SJSA1 (cell line): ENCODE measurements at places on chromosomes 12 and 14. TPM values are rescaled to one million over a fixed set of nuclear protein-coding genes. Genes with fewer than 3 reads are reported as not detected.

- H3K27me3 ChIP-seq = no peaks in the 10 kb centered on the region
- H3K4me1 ChIP-seq = peaks cover 41% of the 10 kb centered on the region
- no peak overlapping the region for H3K4me3 ChIP-seq
Measured at GRCh38 chr14:76926521-76927251, 100.5 kb downstream of the LRRC74A start.

DNA sequence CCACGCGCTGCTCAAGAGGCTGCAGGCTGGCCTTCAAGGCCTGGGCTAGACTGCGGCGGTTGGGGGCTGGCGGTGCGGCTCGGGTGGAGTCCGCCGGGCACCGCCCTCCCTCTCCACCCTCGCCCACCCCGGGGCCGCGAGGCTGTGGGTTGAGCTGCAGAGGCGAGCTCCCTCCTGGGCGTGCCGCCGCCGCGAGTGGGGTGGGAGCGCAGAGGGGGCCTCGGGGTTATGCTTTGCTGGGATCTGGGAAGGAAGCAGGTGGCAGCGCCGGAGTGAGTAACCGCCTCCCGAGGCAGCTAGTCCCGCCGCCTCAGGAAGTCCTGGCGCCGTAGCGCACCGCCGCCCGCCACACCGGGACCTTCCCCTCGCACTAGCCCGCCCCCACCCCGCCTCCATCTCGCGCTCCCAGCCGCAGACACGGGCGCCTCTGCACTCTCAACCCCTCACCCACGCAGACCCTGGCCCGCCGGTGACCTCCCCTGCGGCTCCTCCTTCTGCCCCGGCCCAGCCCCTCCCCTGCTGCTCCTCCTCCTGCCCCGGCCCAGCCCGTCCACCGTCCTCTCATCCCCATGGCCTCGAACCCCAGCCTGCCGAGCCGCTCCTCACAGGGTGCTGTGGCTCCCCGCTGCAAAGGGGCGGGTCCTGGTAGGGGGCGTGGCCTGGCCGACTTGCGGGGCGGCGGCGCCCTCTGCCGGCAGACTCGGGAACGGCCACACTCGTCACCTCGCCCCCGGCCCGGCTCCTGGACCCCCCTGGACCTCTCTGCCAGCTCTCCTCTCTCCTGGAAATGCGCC lies 16.6 kb downstream of the TAMALIN start:
- H3K4me3 ChIP-seq = peak overlapping the region; percentile 36
- no peaks in the 10 kb centered on the region for H3K36me3 ChIP-seq
- H3K27me3 ChIP-seq = 0 out of 2 replicates have a peak, but pooled peaks cover 3% of the 10 kb centered on the region
- H3K27ac ChIP-seq = no peak overlapping the region
- DNase-seq = peak; percentile 87

- H3K4me3 ChIP-seq = no peak overlapping the region
- DNase-seq = no peak
- no peaks in the 10 kb centered on the region for H3K36me3 ChIP-seq
- no peaks in the 10 kb centered on the region for H3K4me1 ChIP-seq
- no peaks in the 10 kb centered on the region for H3K27me3 ChIP-seq
Measured at GRCh38 chr14:87002776-87003175, 990.2 kb downstream of the GALC start.

GRCh38 chr12:15050659-15051058 lies 77.8 kb downstream of the PDE6H start:
- no peaks in the 10 kb centered on the region for H3K4me1 ChIP-seq
- H3K27ac ChIP-seq = no peak overlapping the region
- no peaks in the 10 kb centered on the region for H3K27me3 ChIP-seq
- DNase-seq = no peak
- H3K36me3 ChIP-seq = no peaks in the 10 kb centered on the region

- H3K27ac ChIP-seq = no peak overlapping the region
- no peaks in the 10 kb centered on the region for H3K27me3 ChIP-seq
- H3K4me1 ChIP-seq = no peaks in the 10 kb centered on the region
- H3K4me3 ChIP-seq = no peak overlapping the region
- no peaks in the 10 kb centered on the region for H3K36me3 ChIP-seq
Measured at GRCh38 chr14:79831195-79831892, 380.0 kb downstream of the DIO2 start.

- no peak for DNase-seq
- H3K36me3 ChIP-seq = peaks cover 17% of the 10 kb centered on the region
- H3K27me3 ChIP-seq = no peaks in the 10 kb centered on the region
- H3K4me1 ChIP-seq = peaks cover 17% of the 10 kb centered on the region
- H3K4me3 ChIP-seq = no peak overlapping the region
Measured at GRCh38 chr14:85595981-85596380, 66.0 kb downstream of the FLRT2 start.

GRCh38 chr12:54162741-54163140 lies 26.0 kb downstream of the SMUG1 start:
- H3K4me1 ChIP-seq = peaks cover 6% of the 10 kb centered on the region
- no peak overlapping the region for H3K4me3 ChIP-seq
- no peaks in the 10 kb centered on the region for H3K36me3 ChIP-seq
- no peak overlapping the region for H3K27ac ChIP-seq
- no peak for DNase-seq

DNA sequence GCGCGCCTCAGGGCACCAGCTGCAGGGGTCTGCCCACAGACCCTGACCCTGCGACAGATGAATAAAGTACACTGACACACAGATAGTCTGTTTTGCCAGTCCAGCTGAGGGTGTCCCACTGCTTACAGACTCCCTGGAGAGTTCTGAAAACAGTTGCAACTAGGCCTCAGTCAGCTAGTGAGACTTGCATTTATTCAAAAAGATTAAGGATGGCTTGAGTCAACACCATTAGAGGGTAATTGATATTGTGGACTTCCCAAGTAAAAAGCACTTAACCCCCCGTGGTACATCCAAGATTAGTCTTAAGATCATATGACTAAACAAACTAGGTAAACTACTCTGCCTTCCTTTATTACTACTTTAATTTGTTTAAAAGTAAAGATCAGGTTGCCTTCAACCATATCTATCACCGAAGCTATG lies 11.1 kb upstream of the PSEN1 start:
- no peaks in the 10 kb centered on the region for H3K4me1 ChIP-seq
- no peak for DNase-seq
- H3K36me3 ChIP-seq = peaks cover 47% of the 10 kb centered on the region
- no peaks in the 10 kb centered on the region for H3K27me3 ChIP-seq

DNA sequence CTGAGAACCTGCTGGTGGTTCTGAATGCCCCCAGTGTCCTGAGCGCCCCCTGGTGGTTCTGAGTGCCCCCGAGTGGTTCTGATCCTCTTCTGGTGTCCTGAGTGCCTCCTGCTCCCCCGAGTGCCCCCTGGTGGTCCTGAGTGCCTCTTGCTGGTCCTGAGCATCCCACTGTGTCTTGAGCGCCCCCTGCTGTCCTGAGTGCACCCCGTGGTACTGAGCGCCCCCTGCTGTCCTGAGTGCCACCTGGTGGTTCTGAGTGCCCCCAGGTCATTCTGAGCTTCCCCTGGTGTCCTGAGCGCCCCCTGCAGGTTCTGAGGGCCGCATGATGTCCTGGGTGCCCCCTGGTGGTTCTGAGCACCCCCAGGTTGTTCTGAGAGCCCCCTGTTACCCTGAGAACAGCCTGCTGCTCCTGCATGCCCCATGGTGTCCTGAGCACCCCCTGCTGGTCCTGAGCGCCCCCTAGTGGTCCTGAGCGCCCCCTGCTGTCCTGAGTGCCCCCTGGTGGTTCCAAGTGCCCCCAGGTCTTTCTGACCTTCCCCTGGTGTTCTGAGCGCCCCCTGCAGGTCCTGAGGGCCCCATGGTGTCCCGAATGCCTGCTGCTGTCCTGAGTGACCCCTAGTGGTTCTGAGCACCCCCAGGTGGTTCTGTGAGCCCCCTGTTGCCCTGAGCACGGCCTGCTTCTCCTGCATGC lies 1165.4 kb downstream of the TMEM121 start:
- no peaks in the 10 kb centered on the region for H3K36me3 ChIP-seq
- no peaks in the 10 kb centered on the region for H3K4me1 ChIP-seq
- no peak overlapping the region for H3K4me3 ChIP-seq
- no peaks in the 10 kb centered on the region for H3K27me3 ChIP-seq

DNA sequence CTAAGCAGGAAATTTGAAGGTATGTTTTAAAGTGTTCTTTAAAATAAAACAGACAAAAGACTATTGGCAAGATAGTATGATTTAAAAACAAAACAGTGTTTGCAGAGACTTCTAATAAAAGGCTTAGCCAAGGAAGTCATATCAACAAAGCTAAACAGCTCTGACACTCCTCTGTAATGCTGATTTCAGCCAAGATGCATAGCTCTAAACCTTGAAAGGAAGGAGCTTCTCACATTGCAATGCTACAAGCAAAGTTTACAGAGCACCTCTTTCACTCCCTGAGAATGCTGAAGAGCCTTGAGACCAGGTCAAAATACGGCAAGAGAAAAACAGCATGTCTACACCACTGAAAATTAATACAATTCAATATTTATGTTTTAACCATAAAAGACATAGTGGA lies 51.8 kb downstream of the PARP11 start:
- H3K27ac ChIP-seq = no peak overlapping the region
- no peak for DNase-seq
- H3K4me1 ChIP-seq = 0 out of 2 replicates have a peak, but pooled peaks cover 3% of the 10 kb centered on the region
- no peaks in the 10 kb centered on the region for H3K36me3 ChIP-seq
- H3K27me3 ChIP-seq = no peaks in the 10 kb centered on the region
- no peak overlapping the region for H3K4me3 ChIP-seq

DNA sequence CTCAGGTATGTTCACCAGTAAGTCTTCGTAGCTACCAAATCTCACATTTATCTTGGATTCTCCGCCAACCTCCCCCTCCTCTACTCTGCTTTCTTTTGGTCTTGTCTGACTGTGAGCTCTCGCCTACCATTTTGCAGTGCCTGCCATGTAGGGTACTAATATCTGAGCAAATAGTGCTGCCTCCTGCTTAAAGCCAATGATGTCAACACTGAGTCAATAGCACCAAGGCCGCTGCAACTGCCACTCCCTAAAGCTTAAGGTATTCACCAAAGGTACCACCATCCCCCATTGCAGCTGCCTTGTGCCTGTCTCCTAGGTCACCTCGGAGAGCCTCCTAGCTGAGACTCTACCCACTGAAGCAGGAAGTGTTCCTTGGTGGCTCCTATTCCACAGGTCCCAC lies 114.8 kb upstream of the FUT8 start:
- no peak for DNase-seq
- no peaks in the 10 kb centered on the region for H3K4me1 ChIP-seq
- no peak overlapping the region for H3K4me3 ChIP-seq
- H3K36me3 ChIP-seq = no peaks in the 10 kb centered on the region
- no peak overlapping the region for H3K27ac ChIP-seq
- H3K27me3 ChIP-seq = no peaks in the 10 kb centered on the region

DNA sequence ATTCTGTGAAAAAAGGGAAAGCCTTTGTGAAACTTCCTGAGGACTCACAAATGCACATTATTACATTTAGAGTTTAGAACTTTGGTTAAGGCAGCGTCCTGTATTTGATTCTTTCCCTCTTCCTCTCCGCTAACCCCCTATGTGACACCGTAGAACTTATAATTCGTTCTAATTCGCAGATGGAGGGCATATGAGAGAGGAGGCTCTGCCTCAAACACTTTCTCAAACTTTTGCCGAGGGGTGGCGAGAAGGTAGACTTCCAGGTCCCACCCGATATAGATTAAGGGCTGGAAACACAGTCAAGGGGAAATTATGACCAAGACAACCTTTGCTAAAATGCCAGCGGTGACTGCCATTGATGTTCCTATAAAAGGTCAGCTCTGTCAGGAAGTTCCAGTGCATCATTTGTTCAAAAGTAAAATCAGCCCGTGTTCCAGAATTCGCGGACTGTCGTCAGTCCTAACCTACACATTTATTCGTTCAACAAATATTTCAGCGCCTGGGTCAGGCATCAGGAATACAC lies 904 bp upstream of the PAPOLA start:
- H3K27me3 ChIP-seq = no peaks in the 10 kb centered on the region
- DNase-seq = no peak
- peak overlapping the region; percentile 80 for H3K4me3 ChIP-seq
- peaks cover 14% of the 10 kb centered on the region for H3K4me1 ChIP-seq

Gene RERGL
- not detected in 2 replicates for total RNA-seq

Gene RBP5
- not detected in 2 replicates for total RNA-seq

Gene TAC3
- total RNA-seq = not detected in 2 replicates

Gene NOS1
- total RNA-seq = not detected in 2 replicates

Gene FGF6
- total RNA-seq = not detected in 2 replicates

Gene SLC7A8
- 0.45 TPM in 1 of 2 replicates, not detected in the other for total RNA-seq

Gene FLVCR2
- 0.09 and 0.39 TPM in 2 replicates for total RNA-seq

Gene TMEM117
- 1.2 and 8.2 TPM in 2 replicates for total RNA-seq
